ENCODE measurements at places on chromosomes 1 and 21.

DNA sequence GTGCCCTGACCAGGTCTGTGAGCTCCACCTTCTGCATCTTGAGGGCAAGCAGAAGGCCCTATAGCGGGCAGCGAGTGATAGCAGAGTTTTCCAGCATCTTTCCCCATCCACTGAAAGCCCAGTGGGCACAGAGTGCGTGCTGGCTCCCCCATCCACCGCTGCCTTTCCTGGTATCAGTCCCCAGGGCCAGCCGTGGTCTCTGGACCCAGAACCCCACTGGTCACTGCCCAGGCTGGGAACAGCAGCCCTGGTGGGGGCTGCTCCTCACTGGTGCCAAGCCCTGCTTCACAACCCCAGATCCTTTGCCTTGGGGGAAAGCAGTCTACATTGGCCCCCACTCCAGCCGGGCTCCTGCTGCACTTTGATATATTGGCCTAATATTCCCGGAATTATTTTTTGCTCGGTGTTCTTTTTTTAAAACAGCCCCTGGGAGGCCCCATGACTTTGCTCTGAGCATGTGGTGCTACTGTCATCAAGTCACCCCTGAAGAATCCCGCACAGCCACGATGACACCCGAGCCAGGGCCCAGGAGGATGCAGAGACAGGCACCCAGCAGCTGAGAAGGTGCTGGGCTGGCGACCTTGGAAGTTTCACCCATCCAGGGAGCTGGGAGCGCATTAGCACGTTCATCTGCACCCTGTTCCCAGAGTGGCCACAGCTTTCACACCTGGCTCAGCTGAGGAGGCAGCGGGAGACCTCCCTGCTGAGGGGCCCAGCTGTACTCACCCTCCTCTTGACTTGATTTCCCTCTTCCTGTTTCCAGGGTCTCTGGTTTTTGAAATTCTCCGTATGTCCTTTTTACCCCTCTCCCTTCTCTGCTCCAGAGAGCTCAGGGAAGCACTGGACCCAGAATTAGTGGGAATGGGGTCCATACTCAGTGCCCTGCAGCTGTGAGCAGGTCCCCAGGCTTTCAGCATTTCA lies 56.9 kb downstream of the KLHDC7A start:
- DNase-seq, result no peak

- DNase-seq, result no peak
Measured at GRCh38 chr1:55931081-55931940, 648.1 kb downstream of the PLPP3 start.

DNA sequence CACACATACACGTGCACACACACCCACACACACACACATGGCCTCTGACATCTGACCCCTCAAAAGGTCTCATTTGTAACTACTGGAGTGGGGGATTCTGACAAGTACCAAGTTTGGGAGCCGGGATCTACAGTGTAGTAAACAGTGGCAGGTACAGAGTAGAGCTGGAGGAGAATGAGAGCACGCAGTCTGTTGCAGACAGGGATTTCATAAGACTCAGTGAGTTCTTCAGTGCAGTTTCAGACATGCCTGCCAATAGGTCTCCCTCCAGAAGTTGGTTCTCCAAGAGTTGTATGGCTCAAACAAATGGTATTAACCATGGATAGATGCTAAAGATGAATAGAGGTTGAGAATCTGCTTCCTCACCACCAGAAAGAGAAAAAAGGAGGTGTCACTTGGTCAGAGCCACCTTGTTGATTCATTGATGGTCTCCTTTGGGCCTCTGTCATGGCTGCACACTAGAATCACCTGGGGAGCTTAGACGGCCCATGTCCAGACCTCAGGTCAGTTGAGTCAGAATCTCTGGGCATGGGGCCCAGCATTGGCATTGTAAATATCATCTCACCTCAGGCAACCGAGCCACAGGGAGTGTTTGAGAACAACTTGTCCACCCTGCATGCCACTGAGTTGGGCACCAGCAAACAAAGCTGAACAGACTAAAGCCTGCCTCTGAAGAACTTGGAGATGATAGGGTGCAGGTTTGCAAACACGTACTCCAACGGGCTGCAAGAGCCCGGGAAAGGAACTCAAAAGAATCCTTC lies 122.1 kb downstream of the EDEM3 start:
- DNase-seq, result no peak

DNA sequence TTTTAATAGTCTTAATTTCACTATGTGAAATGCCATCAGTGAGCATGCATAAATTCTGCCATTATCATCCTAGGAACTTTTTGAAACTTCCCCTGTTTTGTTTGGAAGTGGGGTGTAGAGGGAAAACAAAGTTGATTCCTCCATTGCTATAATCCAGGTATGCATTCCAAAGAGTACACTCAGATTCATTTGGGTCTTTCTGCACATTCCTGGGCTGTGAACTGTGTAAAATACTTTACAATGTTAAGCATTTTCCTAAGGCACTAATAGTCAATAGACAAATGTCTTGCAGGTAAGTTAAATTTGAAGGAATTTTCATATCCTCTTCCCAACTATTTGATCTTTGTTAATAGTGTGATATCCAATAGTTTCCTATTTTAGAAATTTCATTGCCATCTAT lies 36.2 kb downstream of the SGIP1 start:
- DNase-seq, result no peak

DNA sequence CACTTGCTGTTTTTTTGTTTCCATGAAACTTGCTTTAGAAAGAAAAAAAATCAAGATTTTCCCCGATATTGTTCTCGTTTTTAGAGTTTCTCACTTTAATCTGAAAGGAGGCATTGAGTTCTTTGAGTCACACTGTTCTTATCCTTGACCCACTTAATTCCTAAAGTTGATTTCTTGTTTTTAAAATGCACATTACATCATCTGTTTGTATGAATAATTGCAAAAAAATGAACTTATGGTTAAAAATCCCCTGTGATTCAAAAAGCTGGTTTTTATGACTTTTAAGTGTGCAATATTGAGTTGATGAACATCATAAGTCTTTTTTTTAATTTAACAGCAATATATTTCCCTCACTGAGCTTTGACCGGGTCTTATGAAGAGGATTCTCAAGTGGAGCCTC lies 131.6 kb downstream of the SNX7 start:
- no peak for DNase-seq

- no peak for DNase-seq
Measured at GRCh38 chr1:1050577-1051052, 23.5 kb downstream of the RNF223 start.

Data from GM04504 (cell line).